Renal pelvis (tissue), 12 donors: ENCODE measurements at places on chromosomes 7 and 10. TPM values are rescaled to one million over a fixed set of nuclear protein-coding genes. Genes with fewer than 3 reads are reported as not detected.

- peak; percentile 30 for DNase-seq
Measured at GRCh38 chr10:22229802-22230157, 12.0 kb upstream of the EBLN1 start.

- no peak for DNase-seq
Measured at GRCh38 chr10:118339111-118339510, 3.0 kb downstream of the FAM204A start.

- DNase-seq: no peak
Measured at GRCh38 chr7:24709051-24709450, 48.2 kb downstream of the GSDME start.

DNA sequence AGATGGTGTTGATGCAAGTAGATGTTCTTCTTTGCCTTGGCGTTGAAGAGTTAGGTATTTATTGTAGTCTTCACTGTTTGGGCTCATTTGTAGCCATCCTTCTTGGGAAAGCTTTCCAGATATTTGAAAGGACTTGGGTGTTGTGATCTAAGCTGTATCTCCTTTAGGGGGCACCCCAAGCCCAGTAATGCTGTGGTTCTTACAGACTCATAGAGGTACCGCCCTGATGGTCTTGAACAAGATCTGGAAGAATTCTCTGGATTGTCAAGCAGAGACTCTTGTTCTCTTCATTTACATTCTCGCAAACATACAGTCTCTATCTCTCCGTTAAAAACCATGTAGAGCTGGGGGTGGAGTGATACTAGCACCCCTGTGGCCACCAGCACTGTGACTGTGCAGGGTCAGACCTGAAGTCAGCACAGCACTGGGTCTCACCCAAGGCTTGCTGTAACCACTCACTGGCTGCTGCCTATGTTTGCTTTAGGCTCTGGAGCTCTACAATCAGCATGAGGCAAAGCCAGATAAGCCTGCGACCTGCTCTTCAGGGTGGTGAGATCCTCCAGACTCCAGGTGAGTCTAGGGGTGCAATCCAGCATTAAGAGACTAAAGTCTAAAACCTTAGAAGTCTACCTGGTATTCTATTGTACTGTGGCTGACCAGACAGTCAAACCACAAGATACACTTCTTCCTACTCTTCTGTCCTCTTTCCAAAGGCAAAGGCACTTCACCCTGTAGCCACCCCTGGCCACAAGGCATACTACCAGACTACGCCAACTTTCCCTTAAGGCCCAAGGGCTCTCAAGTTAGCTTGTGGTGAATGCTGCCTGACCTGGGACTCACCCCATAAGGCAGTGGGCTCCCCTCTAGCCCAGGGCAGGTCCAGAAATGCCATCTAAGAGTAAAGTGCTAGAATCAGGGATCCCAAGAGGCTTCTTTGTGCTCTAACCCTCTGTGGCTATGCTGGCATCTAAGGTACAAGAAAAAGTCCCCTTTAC lies 209.7 kb upstream of the TMEM196 start:
- DNase-seq: peak; percentile 12

DNA sequence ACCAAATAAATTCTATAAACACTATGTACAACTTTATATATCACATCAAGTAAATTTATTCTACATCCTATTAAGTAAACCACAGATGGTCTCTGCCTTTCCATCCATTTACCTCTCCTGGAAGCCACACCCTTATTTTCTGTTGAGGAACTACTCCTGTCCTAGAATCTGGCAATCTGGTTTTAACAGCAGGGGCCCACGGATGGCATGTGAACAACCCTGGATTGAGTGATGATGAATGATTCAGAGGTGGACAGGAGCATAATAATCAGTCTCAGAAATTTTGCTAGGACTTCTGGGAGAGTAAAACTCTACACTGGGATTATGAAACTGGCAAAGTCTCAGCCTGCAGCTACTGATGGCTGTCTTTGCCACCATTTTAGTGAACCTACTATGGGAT lies 54.1 kb downstream of the CDK6 start:
- no peak for DNase-seq

DNA sequence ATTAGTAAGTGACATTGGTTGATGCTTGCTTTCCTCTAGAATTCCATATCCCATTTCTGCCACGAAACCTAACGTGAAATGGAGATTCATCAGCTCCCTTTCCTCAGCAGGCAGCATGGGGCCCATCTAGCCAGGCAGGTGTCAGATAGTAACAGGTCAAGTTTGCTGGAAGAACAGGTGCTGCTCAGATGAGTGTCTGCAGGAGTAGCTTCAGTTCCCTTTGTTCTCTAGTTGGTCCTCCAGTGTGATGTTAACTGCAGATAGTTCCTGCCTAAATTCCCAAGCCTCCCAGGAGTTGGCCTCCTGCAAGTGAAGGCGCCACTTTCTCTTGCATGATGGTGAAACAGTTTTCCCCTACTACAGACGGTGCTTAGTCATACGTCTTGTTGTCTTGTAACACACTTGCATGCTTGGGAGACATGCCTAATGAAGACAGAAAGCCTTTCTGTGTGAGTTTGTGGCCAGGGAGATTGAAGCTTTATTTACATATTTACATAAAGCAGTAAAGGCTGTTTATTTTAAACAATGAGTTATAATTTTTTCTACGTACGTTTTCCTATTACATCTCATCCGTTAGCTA lies 175.4 kb downstream of the CHN2 start:
- DNase-seq: no peak

GRCh38 chr10:132180736-132181135 lies 6.0 kb upstream of the DPYSL4 start:
- DNase-seq: no peak

GRCh38 chr7:26467104-26467503 lies 175.4 kb downstream of the SNX10 start:
- DNase-seq: no peak

DNA sequence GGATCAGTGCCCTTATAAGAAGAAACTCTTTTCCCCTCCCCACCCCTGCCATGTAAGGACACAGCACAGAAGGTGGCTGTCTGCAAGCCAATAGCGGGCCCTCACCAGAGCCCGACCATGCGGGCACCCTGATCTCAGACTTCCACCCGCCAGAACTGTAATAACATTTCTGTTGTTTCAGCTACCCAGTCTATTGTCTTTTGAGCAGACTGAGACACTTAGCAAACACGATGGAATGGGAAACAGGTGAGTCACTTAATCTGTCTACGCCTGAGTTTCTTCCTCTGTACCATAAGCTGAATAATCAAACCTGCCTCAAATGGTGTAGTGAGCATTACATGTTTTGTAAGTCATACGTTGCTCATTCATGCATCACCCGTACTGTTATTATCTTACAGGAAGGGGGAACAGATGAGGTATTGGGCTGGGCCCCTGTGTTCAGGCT lies 58.2 kb downstream of the STRA8 start:
- DNase-seq: no peak

- DNase-seq: no peak
Measured at GRCh38 chr7:81079746-81080145, 160.9 kb upstream of the SEMA3C start.

DNA sequence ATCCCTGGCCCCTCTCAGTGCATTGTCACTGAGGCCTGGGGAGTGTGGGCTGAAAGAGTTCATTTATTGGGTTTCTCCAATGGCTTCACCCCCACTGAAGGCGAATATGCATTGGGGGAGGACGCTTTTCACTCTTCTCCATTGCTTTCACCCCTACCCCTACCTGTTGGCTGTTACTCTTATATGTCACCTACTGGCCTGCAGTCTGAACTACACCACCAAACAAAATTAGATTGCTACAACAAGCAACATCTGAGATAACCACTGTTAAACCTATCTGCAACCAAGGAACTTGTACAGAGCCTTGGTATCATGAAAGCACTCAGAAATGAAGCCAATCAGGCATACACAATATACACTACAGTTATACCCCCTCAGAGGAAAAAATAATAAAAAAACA lies 203.7 kb downstream of the REEP3 start:
- no peak for DNase-seq

GRCh38 chr7:100490483-100491191 lies 6.9 kb downstream of the NYAP1 start:
- no peak for DNase-seq

- no peak for DNase-seq
Measured at GRCh38 chr10:117218654-117219053, 21.4 kb downstream of the KCNK18 start.

The TMEM225B gene
- 2.8 TPM for polyA plus RNA-seq

The GIMAP6 gene
- 14.0 TPM for polyA plus RNA-seq

The GRM3 gene
- polyA plus RNA-seq: 0.22 TPM

The ANKRD2 gene
- polyA plus RNA-seq: 0.49 TPM

The ABCB4 gene
- polyA plus RNA-seq: 2.2 TPM

The ZP3 gene
- 9.4 TPM for polyA plus RNA-seq

The PILRA gene
- 4.5 TPM for polyA plus RNA-seq

The PSMC2 gene
- 119 TPM for polyA plus RNA-seq

The MMD2 gene
- polyA plus RNA-seq: 0.23 TPM
